ENCODE measurements at places on chromosomes 1 and 21. TPM values are rescaled to one million over a fixed set of nuclear protein-coding genes. Genes with fewer than 3 reads are reported as not detected.

Gene AJAP1
- 0.96 TPM for total RNA-seq

Gene CELA3A
- not detected for total RNA-seq

Gene KRTAP12-2
- total RNA-seq: 5.6 TPM

Gene OPTC
- not detected for total RNA-seq

Gene IGFN1
- total RNA-seq: not detected

Gene B4GALT3
- total RNA-seq: 32.2 TPM

Gene MAP10
- 0.60 TPM for total RNA-seq

Gene CSF3R
- total RNA-seq: 2.7 TPM

Gene C2CD2
- total RNA-seq: 37.6 TPM

Gene AQP10
- not detected for total RNA-seq

Gene SELL
- not detected for total RNA-seq

Gene SMPDL3B
- 1.8 TPM for total RNA-seq

Gene CNR2
- total RNA-seq: not detected

Gene MFSD2A
- total RNA-seq: 416 TPM

Gene THEM5
- total RNA-seq: 65.7 TPM

Gene SLC35F3
- 0.36 TPM for total RNA-seq
